Stimulated activated CD4-positive, alpha-beta T cell treated with anti-CD3 and anti-CD28 coated beads, Interleukin-15, amount 100 ng/mL, for 1 hour (primary cell): ENCODE measurements at places on chromosomes 1 and 21.

DNA sequence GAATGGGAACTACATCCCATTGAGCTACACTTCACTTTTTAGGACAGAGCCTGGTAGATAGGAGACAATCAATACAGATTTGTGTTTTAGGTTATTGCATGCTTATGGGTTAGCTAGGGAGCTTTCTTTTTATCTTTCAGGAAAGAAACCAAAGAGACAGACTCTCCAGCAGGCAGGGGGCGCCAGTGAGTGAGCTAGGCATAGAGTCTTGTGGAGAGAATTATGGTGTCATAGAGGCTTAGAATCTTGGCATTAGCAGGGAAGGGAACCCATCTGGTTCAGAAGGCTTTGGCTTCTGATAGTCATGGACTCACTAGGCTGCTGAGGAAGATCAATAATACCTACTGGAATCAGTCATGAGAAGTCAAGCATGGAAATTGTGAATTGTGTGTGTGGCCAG, at the start of gene SMCP:
SMCP (plus strand) TSS at position 281 of the 400 bp plus-strand sequence. CDS start 6,101 bp downstream, outside the sequence.
- no peak for DNase-seq

DNA sequence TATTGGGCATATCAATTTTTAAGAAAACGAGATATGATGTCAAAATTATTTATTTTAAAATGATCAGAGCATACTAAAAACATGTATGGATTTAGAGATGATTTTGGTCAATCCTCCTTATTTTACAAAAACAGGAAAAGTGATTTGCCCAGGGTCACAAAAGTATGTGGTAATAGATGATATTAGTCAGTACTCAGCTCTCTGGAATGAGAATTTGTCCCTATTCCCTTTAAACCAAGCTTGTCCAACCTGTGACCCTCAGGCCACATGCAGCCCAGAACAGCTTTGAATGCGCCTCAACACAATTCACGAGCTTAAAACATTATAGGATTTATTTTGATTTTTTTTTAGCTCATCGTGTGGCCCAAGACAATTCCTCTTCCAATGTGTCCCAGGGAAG, 104.7 kb downstream of the AKT3 start:
- no peak for DNase-seq

DNA sequence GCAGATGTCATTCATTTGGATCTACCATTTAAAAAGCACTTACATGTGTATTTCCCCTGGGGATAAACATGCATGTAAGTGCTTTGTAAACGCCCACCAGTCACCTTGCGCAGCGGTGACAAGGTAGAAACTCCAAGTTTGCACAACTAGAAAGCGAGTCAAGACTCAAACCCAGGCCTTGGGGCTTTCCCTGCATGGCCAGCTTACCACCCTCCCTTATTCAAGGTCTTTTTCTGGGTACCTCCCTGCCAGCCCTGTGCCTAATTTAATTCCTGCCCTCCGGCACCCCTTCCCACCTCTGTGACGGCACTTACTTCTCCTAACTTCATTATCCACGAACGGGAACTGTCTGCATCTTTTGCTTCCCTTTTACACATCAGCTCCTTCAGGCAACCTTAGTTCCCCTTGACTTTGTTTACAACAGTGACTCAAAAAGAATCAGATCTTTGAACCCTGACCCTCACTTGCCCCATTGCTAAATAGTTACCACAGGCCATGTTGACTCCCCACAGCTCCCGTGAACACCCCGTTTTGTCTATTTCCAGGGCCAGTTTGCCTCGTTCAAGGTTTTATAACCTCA, 138.3 kb upstream of the ETS2 start:
- DNase-seq = no peak

DNA sequence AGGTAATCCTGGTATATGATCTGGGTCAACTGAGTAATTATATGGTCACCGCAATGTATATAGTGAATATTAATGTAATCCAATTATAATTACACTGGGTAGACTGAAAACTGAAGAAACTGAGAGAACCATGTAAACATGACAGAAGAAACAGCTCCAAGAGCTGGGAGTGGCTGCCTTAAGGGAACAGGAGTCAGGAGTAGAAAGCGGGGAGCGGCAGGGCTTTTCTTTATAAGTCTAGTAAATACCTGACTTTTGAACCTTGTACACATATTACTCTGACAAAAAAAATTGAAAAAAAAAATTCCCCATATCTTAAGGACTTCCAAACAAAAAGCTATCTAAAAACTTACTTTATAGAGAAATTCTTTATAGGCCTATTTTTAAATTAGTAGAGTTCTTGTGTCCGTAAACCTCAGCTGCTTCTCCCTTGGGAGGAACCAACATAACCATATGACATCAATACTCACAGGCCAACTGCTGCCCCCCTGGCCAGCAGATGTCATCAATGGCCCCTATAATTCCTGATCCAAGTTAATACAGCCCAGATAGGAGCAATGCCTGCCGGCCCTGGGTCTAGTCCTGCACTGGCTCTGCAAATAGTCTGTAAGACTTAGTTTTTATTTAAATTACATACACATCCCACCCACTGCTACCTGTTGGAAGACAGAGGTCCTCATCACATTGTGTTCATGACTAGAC, 33.8 kb downstream of the THAP3 start:
- no peak for DNase-seq

- no peak for DNase-seq
These were observed 17.7 kb upstream of the S100A7 start for GRCh38 chr1:153478047-153478691.

GRCh38 chr1:38334930-38335592, 288.5 kb upstream of the POU3F1 start:
- no peak for DNase-seq

GRCh38 chr21:39788383-39788782, 43.4 kb downstream of the IGSF5 start:
- no peak for DNase-seq

DNA sequence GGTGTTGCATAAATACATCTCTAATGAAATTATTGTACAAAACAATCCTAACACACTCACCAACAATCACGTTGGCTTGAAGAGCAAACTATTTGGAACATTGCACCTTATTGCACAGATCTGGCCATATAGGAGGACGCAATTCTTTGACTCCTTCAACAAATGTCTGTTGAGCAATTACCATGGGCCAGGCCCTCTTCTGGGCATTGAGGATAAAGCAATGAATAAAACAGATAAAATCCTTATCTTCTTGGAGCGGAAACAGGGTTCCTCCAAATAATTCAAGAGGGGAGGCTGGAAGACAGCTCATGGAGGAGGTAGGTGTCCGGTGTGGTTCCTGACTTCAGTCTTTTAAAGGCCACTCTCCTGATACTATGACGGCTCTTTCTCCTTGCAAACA, 43.3 kb downstream of the PAX7 start:
- DNase-seq = no peak

DNA sequence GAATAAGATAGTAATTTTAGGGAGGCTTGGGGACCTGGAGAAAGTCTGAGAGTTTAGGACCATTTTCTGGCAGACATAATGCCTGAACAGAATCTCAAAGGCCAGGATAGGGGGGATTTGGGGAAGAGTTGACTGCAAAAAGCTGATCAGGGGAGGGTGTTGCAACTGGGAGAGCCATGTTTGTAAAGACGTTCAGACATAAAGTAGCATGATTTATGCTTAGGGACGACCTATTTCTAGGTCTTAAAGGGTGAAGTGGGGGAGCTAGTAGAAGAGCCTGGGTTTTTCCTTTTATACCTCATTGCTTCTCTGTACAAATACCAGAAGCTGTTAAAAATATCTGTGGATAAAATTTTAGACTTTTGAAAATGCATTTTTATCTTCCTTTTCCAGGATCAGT, 51.2 kb downstream of the FNBP1L start:
- no peak for DNase-seq

DNA sequence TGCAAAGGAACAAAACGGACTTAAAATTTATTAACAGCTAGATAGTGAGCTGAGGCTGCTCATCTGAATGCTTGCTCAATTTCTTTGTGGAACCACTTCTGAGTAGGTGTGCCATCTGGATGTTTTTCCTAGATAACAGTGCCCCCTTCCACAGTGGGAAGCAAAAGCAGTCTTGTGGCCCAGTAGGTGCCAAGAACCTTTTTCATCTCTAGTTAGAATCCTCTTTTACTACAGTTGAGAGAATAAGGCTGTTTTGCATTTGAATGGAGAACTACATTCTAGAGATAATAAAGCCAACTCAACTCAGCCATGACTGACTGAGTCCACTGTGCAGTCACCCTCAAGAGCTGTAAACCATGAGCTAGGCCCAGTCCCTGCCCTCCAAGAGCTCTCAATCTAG, 13.3 kb downstream of the F3 start:
- no peak for DNase-seq

DNA sequence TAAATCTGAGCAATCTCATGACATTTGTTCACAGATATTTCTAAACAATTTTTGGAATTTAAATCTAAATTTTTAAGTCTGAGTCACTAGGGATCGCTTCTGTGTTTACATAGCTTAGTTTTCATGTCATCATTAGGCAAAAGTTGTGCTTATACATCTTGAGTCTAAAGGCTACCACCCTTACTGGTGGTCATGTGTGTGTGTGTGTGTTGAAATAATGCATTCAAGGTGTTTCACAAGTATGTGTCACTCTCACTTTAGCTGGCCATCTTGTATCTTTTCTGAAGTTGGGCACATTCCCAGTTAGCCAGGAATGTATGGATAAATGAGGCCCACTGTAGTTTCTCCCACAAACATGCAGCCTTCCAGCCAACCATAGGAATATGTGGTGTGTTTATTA, 1162.5 kb upstream of the PRMT6 start:
- no peak for DNase-seq

DNA sequence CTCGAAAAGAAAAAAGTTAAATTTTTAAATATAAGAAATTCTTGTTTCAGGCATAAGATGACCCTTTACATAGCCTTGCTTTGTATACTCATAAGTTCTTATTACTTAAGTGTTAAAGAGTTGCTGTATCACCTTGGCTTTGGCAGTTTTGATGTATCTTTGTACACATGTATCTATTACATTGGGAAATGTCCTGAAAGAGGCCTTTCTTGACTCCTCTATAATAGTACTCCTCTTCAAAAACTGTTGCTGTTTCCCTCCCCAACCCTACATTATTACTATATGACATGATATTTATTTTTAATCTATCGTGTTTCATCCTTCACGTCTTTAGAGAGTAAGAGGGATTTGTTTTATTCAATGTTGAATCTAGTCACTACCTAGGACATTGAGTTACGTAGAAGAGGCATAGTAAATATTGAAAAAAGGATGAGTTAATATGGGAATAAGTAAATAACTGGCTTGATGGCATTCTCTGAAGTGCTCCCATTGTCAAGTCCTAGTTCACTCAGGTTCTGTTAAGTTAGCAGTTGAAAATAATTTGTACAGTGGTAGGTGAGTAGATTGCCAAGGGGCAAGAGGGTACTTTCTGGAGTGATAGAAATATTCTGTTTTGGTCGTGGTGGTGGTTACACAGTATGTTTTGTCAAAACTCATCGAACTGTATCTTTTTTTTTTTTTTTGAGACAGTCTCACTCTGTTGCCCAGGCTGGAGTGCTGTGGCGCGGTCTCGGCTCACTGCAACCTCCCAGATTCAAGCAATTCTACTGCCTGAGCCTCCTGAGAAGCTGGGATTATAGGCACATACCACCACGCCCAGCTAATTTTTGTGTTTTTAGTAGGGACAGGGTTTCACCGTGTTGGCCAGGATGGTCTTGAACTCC, 8.2 kb downstream of the THRAP3 start:
- no peak for DNase-seq

DNA sequence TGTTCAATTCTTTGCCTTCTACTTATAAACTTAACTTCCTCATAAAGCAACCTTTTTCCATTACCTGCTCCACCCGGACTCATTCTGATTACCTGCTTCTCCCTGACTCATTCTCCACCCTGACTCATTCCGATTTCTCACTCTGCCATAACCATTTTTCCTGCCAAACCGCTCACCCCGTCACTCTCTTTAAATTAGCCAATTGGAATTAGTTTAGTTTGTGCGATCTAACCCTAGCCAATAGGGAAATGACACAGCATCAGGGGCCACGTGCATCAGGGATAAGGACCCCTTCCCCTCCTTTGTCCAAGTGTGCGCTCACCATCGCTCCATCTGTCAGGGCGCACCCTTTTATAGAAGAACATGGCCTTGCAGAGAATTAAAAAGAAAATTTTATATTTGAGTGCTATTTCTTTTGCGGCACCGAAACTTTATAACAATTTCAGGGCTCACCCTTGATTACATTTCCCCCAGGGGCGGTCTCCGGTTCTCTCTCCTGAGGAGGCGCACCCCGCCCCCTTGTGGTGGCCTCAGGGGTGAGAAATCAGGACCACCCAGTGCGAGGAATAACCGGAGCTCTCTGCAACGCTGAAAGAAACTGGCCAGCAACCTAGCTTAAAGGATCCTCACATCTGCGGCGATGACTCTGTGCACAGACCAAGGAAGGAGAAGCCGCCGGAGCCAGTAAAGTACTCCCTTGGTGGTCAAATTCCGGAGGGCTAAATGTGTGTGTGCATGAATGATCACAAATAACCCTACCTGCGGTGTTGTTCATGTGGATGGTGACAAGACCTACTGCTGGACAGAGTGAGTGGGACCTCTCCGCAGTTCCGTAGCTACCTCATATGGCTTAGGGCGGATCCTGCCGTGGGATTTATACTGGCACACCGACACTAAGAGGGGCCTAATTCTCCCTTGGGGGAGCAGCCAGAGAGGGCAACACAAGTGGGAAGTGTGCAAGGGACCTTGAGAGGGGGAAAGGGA, 30.3 kb upstream of the CBR3 start:
- peak; percentile 44 for DNase-seq

- peak; percentile 71 for DNase-seq
These were observed at the start of gene BTBD19 for GRCh38 chr1:44808063-44808937. Gene BTBD19, plus strand, starts transcription at chr1:44808523. Its CDS starts 298 bp downstream, at chr1:44808821.

- no peak for DNase-seq
These were observed 29.1 kb upstream of the ATP2B4 start for GRCh38 chr1:203597331-203598090.

GRCh38 chr1:89528382-89528780, 3.8 kb downstream of the LRRC8B start:
- no peak for DNase-seq

DNA sequence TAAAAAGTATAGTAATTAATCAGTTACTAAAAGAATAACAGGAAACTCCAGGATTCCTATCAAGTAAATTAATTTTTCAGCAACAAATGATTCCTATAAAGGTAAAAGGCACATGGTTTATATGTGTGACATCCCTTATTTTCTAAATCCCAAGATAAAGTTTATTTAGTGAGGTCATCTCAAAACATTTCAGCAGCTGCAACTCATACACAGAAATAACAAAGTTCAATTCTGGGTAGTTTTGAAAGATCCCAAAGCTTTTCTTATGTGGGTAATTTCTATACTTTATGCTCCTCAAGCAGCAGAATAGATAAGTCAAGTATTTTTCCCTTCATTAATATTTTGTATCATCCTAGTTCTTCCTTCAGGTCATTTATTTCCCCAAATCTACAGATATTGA, 117.7 kb downstream of the EIF4G3 start:
- DNase-seq = no peak

DNA sequence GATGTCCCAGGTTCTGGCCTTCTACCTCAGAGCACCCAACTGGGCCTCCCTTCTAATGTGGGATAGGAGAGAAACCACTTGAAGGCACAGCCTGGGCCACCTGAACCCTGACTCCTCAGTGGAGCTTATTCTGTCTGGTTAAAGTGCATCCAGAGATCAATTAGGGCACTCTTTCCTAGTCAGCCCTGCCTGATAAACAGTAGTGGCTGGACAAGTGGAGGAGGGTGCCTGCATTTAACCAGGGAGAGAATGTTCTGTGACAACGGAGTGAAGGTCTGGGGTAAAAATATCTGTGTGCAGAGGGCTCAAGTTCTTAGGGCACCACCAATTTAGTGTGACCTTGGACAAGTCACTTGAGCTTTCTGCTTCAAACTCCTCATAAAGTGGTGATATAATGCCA, 101.8 kb downstream of the FAM78B start:
- DNase-seq = no peak
